Esophagus mucosa (tissue), 1 donor: ENCODE measurements at places on chromosomes 6 and 20.

GRCh38 chr6:41186031-41186562, 14.9 kb downstream of the TREML2 start:
- ATAC-seq, result no peak

DNA sequence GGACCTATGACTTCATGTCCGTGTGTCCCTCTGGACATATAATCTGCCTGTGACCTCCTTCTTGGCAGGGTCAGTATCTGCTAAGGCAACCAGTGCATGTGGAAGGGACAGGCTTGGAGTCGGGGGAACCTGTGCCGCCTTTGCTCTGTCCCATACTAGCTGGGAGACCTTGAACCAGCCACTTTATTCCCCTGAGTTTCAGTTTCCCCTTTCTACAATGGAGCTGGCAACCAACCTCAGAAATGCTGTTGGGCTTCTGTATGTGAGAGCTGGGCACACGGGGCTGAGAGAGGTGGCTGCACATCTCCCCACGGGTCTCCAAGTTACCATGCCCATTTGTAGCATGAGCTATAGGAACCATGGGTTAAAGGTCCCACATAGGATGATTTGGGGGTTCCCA, 53.8 kb downstream of the CD40 start:
- ATAC-seq, result no peak

- no peak for ATAC-seq
These were observed 58.1 kb downstream of the L3MBTL3 start for GRCh38 chr6:130076512-130076911.

DNA sequence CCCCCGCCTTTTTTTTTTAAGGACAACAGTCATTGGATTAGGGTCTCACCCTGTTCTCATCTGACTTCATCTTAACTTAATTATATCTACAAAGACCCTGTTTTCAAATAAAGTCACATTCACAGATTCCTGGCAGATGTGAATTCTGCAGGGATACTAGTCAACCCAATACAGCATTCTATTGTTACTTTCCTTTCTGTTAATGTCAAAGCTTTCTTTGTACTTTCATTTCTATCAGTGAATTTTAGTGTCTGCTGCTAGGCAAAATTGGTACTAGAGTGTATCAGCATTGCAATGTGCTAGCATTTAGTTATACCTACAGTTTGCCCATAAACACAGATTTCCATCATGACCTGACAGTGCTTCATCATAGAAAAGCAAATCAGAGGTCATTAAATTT, 281.9 kb downstream of the CDKAL1 start:
- ATAC-seq, result no peak
